Activated naive CD4-positive, alpha-beta T cell treated with anti-CD3 and anti-CD28 coated beads, Interleukin-2, amount 50 U/mL, for 16 hours (primary cell): ENCODE measurements at places on chromosomes 3 and 15.

GRCh38 chr15:78265752-78266224 is 1.4 kb downstream of the DNAJA4 start:
- no peak for DNase-seq

DNA sequence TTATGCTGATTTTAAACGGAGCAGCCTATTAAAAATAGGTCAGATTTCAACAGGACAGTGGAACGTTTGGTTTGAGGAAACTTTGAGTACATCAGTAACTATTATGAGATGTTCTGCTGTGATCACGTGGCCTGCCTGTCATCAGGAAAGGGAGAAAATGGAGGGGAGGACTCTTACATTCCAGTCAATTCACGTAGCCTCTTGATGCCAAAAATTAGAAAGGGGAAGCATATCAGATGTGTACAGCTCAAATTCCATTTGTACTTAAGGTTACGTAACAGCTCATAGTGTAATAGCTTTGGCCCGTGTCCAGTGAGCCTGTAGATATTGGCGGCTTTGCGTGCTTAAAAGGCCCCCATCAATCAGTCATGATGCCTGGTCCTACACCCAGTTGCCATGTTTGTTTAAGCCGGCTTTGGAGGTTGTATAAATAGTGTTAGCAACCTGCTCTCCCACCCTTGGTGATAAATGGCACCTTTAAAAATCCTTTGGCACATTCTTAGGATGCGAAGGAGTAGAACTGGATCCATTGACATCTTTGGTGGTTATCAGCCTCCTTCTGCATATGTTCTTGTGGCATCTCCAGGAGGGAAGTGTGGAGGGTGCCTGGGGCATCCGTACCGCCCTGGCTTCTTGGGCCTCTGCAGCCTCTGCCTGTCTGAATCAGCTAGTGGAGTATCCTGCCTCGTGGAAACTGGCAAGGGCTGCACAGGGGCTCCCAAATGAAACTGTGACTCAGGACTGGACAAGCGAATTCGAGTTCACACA is 163.9 kb downstream of the THSD4 start:
- DNase-seq: no peak

DNA sequence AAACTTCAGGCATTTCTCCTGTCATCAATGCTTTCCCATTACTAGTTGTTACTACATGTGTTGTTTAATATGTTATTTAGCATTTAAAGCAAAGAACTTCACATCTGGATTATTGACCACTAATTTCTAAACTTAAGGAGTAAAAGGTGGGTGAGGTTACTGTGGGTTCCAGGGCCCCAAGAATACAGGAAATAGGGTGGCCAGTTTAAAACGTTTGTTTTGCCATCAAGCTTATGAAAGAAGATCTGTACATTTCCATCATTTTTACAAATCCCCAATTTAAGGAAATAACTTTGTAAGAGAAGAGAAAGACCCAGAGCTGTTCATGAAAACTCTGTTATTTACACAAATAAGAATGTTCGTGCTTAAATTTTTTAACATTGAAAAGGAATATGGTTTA is 54.5 kb upstream of the ACKR4 start:
- DNase-seq: no peak

- DNase-seq: peak; percentile 39
Observed at GRCh38 chr3:47578119-47578632, 489 bp downstream of the CSPG5 start.

DNA sequence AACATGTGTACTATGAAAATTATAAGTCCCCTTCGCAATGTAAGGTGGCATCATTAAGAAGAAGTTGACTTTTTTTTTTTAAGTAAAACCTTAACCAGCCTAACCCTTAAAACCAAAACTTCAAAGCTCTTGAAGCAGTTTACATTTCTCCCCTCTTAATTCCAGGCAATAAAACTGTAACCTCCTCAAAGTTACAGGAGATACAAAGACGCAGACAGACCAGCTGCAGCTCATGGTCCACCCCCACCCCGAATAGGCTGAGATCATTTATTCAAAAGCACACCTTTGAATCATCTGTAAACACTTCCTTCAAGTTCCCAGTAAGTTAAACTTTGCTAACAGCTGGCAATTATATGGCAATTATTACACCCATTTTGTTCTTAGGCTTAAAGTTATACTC is 414.5 kb downstream of the ERC2 start:
- no peak for DNase-seq

DNA sequence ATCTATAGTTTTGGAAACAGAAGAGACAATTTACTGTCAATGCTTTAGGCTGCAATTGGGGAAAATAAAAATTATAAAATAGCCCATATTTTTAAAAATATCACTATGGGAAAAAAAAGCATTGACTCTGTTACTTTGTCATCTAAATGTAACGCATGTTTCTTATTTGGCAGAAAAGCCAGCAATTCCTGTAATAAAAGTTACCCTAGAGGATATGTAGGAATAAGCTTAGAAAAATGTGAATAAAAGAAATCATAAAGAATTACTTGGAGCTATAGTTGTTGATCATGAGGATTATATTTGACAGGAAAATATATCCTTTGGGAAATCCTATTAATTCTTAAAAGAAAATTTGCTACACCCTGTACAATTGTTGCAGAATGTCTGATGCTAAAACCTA is 515.4 kb upstream of the IL12A start:
- no peak for DNase-seq

GRCh38 chr3:131803113-131803512 is 231.7 kb downstream of the CPNE4 start:
- no peak for DNase-seq

DNA sequence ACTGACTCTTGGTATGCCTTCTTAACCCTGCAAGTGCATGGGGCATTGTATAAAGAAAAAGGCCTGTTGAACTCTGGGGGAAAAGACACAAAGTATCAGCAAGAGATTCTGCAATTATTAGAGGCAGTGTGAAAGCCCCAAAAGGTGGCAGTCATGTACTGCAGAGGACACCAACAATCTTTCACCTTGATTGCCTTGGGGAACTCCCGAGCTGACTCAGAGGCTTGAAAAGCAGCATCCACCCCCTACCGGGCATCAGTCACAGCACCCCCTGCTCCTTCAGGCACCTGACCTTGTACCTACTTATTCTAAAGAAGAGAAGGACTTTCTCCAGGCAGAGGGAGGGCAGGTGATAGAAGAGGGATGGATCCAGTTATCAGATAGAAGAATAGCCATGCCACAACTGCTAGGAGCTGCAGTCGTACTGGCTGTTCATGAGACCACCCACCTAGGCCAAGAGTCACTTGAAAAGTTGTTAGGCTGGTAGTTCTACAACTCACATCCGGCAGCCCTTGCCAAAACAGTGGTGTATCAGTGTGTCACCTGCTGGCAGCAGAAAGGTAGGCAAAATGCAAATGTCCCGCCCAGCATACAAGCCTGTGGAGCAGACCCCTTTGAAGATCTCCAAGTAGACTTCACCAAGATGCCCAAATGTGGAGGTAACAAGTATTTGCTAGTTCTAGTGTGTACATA is 241.6 kb upstream of the CNTN6 start:
- no peak for DNase-seq
